ENCODE measurements at places on chromosomes 6 and 20. TPM values are rescaled to one million over a fixed set of nuclear protein-coding genes. Genes with fewer than 3 reads are reported as not detected.

Gene PLAGL2
- 4.6 TPM for total RNA-seq

Gene SS18L1
- total RNA-seq = 11.6 TPM

Gene SLC17A1
- total RNA-seq = not detected

Gene GLP1R
- total RNA-seq = not detected

Gene TP53TG5
- not detected for total RNA-seq

Measured in A172 (cell line).